ACHN (cell line): ENCODE measurements at places on chromosomes 5 and 9.
A peak's percentile ranks its signal among the peaks of the same experiment; 100 is the strongest.

GRCh38 chr9:93052791-93053540, 5.5 kb upstream of the SUSD3 start:
- no peak for DNase-seq

DNA sequence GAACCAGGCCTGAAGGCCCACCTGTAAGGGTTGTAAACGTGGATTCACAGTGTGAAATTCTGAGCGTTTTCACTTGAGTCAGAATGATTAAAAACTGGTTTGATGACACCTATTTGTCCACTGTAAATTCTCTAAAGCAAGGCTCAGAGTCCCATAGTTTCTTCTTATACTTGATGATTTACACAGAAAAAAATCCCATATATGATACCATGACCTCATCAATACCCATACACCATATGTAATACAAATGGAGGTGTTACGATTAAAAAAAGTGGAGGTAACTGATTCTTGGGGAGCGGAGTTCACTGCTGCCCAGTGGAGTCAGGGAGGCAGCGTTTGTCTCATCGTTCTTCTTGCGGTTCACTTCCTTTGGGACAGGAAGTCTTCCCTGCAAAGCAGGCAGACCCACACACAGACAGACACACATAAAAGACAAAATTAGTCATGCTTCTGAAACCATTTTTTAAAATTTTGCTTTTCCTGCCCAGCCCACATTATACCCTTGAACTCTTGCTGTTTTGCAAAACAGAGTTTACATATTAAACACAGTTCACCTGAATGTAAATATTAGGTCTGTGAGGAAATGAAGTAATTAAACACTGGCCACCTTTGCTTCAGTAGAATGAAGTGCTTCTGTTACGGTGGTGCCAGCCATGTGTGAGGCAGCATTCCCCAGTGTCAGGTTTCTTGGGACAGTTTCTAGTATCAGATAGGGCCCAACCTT, 26.2 kb downstream of the NREP start:
- no peak for DNase-seq

- no peak for DNase-seq
Observed at GRCh38 chr9:129075996-129076639, 4.8 kb upstream of the DOLPP1 start.

DNA sequence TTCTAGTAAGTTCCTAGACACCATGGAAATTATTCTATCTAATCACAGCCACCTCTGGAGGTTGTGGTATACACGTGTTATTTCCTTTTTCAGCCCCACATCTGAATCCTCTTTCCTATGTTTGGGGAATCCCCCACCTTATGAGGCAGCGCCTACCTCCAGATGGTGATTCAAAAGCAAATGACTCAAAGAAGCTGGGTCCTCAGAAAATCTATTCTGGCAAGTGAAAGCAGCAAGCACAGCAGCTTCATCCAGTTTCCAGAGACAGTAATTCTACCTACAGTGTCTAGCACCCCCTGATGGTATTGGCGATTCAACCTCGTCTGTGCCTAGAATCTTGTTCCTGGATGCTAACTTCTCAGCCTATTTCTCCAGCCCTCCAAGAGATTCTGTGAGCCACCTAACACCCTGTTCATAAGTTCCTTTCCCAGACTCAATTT, 43.0 kb downstream of the STRBP start:
- DNase-seq, result peak; percentile 75

DNA sequence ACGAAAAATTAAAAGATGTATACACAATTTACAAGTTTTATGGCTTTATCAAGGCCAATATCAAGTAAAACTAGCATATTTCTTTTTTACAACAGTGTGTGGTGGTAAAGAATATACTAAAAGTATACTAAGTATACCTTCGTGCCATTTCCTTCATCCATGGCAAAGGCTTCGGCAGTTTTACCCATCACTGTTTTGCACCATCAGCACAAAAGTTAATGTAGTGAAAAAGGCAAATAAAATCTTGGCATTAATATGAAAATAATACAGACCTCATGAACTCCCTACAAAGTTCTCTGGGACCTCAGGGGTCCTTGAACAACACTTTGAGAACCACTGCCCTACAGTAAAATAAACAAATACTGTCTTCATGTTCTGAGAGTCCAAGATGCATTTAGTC, 312.3 kb upstream of the NREP start:
- no peak for DNase-seq

- no peak for DNase-seq
Observed at GRCh38 chr5:45288746-45289145, 407.4 kb downstream of the HCN1 start.

GRCh38 chr9:3850098-3850497, 324.3 kb upstream of the RFX3 start:
- no peak for DNase-seq

DNA sequence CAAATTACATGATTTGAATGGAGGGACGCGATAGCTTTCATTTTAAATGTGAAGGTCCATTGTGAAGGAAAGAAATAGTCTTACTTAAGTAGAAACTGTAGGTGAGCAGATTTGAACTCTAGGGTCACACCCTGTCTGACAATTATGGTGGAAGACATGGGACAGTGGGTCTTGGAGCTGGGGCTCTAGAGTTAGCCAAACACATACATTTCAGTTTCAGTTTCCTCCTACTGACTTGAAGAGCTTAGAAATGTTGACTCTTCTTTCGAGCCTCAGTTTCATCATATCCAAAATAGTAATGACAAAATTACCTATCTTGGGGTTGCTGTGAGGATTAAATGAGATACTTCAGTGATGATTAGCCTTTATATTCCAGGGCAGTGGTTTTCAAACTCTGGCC, 314.2 kb downstream of the NTRK2 start:
- no peak for DNase-seq

GRCh38 chr5:116613445-116613844, 38.8 kb upstream of the SEMA6A start:
- DNase-seq, result no peak

- DNase-seq, result no peak
Observed at GRCh38 chr5:33232731-33233505, 207.8 kb upstream of the TARS1 start.

- DNase-seq, result no peak
Observed at GRCh38 chr9:78712903-78713613, 416.1 kb downstream of the PSAT1 start.

DNA sequence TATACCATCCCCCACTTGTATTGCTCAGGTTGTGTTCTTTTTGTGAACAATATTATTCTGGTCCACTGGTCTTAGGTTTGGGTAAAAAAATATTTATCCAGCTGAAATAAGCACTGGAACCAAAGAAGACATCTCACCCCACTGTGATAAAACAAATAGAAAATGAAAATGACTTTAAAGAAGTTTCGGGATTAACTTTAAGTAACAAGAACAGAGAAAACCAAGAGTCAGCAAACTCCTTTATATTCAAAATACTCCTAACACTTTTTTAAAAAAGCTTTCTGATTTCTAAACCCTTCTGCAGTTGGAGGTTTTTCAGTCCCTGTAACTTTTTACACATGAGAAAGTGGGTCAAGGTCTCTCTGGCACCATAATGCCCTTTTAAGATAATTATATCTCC, 273.9 kb upstream of the CDH10 start:
- DNase-seq, result no peak

GRCh38 chr5:60066502-60066901, 173.0 kb upstream of the PDE4D start:
- no peak for DNase-seq

- no peak for DNase-seq
Observed at GRCh38 chr5:109877670-109878045, 187.9 kb downstream of the MAN2A1 start.

- DNase-seq, result no peak
Observed at GRCh38 chr5:142109331-142110045, 909 bp downstream of the NDFIP1 start.

DNA sequence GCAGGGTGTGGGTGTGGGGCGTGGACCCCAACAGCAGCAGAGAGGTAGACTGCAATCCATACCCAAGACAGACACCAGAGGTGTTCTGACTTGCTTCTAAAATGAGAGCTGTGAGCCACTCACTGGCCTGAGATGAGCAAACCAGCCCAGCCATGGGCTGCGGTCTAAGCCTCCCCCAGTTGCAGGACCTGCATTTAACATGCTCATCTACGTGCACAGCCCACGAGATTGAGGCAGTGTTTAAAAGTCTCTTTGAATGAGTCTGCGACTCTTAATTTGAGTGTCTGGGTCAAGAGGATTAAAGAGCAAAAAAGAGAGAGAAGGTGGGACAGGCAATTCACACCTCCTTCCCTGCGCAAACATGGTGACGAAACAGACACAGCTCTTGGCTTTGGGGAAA, 5.9 kb downstream of the SURF4 start:
- no peak for DNase-seq

GRCh38 chr5:105849701-105850100, 1821.0 kb downstream of the EFNA5 start:
- no peak for DNase-seq

DNA sequence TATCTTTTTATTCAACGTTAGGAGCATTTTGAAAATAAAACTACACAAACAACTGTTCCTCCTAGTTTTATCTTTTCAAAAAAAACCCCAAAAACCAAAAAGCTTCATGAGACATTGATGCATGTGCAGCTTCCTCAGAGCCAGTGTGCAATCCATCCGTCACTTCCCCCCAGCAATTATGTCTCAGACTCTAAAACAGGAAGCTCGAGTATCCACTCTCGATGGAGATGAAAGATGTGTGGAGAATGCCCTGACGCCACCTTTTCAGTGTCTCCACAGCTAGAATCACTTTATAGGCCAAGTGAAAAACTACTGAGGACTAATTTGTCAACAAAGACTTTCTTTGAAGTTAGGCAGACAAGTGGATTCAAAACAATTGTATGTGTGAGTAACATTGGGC, 408.9 kb upstream of the SMARCA2 start:
- no peak for DNase-seq

DNA sequence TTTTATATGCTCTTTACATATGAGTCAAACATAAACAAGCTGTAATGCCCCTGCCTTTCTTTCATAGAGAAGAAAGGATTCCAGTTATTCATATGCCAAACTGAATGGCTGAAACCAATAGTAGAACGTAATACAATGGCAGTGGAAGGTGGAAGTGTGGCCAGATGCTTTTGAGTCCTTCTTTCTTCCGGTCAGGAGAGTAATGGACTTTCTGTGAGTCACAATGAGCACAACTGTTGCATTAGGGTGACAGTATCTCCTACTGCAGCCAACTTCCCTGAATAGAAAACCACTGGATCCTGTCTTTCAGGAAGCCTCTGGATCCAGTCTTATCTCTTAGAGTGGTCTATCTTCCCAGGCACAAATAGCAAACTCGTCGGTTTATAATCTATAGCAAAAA, 855.2 kb downstream of the MAT2B start:
- no peak for DNase-seq

- no peak for DNase-seq
Observed at GRCh38 chr5:152305525-152305924, 99.6 kb downstream of the NMUR2 start.

DNA sequence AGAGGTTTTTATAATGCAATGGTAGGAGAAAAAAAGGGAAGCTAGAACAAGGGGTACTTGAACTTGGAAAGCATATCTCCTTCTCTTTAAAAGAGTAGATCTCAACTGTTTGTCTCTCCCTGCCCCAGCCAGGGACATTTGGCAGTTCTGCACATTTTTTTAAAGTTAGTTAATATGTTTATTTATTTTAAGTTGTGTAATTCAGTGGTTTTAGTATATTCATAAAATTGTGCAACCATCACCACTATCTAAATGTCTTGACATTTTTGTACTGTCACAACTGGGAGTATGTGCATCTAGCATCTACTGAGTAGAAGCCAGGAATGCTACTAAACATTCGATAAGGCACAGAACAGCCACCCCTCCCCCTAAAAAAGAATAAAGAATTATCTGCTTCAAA, 103.5 kb upstream of the DPYSL3 start:
- DNase-seq, result no peak

DNA sequence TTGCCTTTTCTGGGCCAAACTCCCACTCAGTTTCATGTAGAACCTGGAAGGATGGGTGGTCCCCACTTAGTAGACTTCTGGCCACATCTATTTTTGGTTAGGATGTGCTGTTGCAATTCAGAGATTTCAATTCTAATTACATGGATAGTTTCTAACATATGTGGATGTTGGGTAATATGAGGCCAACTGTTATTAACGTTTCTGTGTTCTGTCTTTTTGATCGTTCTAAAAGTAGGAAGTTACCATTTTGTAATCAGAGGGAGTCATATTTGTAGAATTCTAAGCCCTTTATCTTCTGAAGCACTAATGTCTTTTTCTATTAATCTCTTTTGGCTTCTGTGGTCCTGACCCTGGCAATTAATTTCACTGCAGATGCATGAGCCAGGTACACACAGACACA, 141.6 kb upstream of the SPEF2 start:
- no peak for DNase-seq

DNA sequence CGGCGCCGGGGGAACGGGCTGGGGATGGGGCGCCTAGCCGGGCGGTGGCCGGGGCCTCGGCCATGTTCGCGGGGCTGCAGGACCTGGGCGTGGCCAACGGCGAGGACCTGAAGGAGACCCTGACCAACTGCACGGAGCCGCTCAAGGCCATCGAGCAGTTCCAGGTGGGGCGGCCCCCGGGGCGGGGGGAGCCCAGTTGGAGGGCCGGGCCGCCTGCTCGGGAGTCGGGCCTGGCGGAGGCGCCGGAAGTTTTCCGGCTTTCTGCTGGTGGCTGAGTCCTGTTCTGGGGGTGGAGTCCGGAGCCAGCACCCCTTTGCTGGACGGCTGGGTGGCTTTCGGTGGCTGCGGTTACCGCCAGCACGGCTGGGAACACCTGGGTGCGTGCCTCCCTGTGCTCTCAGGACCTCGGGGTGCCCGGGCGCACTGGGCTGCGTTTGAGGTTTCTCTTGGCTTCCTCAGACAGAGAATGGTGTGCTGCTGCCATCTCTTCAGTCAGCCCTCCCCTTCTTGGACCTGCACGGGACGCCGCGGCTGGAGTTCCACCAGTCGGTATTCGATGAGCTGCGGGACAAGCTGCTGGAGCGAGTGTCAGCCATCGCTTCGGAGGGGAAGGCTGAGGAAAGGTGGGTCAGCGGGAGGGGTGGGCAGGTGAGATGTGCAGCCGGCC, 454 bp downstream of the NELFB start:
- DNase-seq, result no peak

GRCh38 chr5:140565024-140565779, 574 bp downstream of the SLC35A4 start:
- peak; percentile 16 for DNase-seq
